ENCODE measurements at places on chromosomes 7 and 10.

DNA sequence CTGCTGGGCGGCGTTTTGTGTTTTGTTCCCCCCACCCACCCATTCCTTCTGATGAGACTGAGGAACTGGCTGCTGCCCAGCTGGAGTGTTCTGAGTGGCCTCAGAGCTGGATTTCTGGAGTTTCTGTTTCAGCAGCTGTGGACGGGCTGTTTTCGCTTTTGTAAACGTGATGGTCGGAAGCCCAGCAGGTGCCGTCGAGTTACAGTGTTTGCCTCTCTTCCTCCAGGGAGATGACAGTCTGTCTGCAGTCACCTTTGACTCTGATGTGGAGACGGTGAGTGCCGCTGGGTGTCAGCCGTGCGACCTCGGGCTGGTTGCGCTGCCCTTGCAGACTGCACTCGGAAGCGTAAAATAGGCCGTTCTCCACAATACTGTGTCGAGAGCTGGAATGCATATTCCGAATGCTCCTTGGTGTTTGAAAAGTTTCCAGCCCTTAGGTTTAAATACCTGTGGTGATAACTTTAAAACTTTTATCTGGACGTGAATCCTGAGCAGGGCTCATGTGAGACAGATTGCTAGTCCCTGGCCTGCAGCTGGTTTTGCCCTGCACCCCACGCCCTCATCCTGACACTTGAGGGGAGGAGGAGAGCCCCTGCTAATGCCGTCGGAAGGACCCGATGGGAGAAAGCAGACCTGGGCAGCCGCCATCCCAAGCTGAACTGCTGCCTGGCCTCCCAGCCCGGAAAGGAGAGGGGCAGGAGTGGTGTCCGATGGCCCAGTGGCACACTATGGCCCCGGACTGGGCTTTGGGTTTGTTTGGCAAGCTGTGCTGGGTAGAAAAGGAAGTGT, 8.3 kb downstream of the IQCE start:
- DNase-seq, result peak; percentile 23

- DNase-seq, result no peak
These were observed 39.4 kb upstream of the CHCHD3 start for GRCh38 chr7:133121175-133121844.

GRCh38 chr7:29826530-29826822, 20.2 kb downstream of the WIPF3 start:
- DNase-seq, result no peak

GRCh38 chr10:17238445-17239291, 10.6 kb downstream of the VIM start:
- DNase-seq, result no peak

DNA sequence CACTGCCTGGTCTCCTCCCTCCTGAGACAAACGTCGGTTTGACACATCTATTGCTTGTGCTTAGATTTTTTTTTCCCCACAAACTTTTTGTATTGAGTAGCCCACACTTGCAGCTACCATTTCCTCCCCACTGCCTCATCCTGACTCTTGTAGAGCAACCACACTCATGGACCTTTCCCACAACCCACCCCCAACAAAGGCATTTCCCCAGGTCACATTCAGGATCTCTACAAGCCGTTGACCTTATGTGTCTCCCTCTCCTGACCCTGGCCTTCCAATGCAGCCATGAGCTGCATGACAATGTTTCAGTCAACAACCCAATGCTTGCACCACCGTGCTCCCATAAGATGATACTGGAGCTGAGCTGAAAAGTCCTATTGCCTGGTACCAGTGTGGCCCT, 91.9 kb upstream of the MKI67 start:
- DNase-seq, result no peak

DNA sequence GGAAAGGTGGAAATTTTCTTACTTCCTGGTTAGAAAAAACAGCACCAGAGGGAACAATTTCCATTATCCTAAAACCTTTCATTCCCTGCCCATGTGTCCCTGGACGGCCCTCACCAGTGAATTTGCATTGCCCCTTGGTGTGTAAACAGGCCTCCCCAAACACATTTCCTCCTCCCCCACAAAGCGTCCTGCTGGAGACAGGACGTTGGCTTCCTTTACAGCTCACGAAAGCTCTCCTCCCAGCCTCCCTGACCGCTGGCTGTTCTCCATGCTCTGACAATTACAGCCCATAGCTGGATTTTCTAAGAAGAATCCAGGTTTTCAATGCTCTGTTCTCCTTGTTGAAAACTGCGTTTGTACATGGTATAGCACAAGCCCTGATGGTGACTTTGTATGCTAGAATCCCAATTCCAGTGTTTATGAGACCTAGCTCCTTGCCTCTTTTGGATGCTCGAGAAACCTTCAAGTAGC, 724.2 kb upstream of the CELF2 start:
- no peak for DNase-seq

GRCh38 chr7:5526100-5526905, 102.7 kb upstream of the TNRC18 start:
- peak; percentile 27 for DNase-seq

- no peak for DNase-seq
These were observed 98.7 kb upstream of the DNAJB6 start for GRCh38 chr7:157238087-157238486.

DNA sequence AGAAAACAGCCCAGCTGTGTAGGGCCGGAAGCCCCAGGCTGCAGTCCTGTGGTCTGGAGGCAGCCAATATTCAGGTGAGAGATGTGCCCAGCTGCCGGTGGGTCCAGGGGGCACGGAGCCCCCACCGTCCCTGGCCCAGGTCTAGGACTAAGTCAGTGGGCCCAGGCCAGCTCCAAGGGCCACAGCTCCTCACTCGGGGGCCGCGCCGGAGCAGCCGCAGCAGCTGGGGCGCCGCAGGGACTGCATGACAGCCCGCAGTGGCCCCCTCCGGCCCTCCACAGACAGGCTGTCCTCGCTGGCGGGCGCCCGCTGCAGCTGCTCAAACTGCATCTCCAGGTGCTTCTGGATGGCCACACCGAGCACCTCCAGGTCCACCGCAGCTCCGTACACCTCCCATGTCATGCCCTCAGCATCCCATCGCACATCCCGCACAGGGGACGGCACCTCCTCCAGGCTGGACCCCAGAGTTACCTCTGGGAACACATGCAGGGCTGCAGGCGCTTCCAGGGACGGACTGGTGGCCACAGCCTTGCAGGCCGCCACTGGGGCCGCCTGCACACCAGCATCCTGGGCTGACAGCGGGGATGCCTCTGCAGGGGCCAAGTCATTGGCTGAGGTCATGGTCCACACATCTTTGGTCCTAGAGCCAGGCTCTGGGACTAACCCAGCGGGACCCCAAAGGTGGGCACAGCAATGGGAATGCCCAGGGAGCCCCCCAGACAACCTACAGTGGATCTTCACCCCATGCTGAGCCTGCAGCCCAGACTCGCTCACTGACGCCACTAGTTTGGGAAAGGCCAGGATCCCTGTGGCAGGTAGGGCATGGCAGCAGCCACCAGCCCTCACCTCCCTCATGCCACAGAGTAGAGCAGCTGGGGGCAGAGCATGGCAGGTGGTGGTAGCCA, 7.0 kb downstream of the GPRIN2 start:
- DNase-seq, result no peak

DNA sequence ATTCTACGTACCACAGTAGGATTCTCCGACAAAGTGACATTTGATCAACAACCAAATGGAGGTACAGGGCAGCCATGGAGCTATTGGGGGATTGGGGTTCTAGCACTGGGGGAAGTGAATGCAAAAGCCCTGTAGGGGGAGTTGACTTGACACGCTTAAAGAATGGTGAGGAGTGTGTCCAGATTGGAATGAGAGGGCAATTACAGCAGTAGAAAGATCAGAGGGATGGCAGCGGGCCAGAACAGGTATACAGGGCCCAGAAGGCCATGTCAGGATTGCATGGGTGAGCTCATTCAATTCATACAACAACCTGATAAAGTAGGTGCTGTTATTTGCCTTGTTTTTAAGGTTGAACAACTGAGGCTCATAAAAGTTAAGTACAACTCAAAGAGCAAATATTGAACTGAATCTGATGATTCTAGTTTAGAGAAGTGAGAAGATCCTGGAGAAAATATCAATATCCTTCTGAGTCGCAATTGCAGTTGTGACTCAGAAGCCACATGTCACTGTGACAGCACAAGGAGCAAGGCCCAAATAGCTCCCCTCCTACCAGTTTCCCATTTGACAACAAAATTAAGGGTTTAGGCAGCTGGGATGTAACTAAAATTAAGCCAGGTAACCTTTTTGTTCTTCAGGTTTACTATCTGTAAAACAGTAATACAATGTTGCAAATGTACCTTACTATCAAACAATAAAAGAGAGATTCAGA, 28.0 kb upstream of the CTTNBP2 start:
- DNase-seq, result no peak

DNA sequence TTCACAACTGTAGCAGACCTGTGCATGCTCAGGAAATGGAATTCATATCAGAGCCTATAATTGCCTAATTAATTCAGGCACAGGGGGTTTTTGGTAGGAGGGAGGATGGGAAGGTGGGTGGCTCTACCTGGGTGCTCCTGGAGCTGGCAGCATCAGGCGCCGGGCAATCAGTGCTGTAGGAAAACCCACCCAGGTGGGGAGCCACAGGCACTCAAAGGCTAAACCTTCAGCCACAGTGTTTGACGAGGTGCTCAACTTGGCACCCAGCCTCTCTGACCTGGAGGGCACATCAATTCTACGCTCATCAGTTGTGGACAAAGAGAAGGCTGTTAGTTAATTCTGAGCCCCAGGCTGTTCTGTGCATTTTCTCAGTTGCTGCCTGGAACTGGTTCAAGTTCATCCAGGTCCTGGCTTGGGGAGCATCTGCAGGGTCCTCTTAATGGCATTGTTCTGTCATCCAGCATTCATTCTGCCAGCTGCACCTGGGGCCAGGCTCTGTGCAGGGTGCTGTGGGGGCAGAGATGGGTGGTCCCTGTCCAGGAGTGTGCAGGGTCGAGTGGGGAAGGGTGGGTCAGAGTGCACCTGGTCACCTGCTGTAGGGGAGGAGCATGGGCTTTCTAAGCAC, 54.1 kb upstream of the NPTX2 start:
- no peak for DNase-seq

GRCh38 chr10:87798082-87798481, 19.9 kb downstream of the ATAD1 start:
- no peak for DNase-seq

Data from stimulated activated CD4-positive, alpha-beta T cell treated with anti-CD3 and anti-CD28 coated beads, Interleukin-4, amount 100 ng/mL, for 1 hour (primary cell).